ENCODE measurements at places on chromosomes 6 and 20.

GRCh38 chr20:22920898-22921297 lies 114.2 kb upstream of the SSTR4 start:
- DNase-seq: no peak

DNA sequence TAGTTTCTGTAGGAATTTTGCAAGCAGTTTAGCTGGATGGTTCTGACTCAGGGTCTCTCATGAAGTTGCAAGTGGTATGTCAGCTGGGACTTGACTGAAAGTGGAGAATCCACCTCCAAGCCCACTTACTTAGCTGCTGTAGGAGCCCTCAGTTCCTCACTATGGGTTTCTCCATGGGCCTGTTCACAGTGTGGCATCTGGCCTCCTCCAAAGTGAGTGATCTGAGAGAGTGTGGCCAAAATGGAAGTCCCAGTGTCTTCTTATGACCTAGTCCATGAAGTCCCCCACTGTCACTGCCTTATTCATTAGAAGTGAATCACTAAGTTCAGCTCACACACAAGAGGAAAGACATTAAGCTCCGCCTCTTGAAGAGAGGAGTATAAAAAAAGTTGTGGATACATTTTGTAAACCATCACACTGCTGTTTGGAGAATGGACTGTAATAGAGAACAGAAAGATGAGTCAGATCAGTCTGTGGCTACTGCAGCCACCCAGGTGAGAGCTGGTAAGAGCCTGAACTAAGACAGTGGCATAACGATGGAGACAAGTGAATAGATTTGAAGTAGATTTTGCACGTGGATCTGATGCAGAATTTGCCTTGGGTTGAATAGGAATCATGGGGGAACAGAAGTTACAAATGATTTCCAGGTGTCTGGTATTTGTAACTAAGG lies 4.9 kb upstream of the NELFCD start:
- DNase-seq: peak; percentile 47

GRCh38 chr20:45969712-45970634 lies 2.0 kb downstream of the ZNF335 start:
- peak; percentile 59 for DNase-seq

- peak; percentile 39 for DNase-seq
Observed at GRCh38 chr6:43383021-43383667, 13.7 kb upstream of the ZNF318 start.

DNA sequence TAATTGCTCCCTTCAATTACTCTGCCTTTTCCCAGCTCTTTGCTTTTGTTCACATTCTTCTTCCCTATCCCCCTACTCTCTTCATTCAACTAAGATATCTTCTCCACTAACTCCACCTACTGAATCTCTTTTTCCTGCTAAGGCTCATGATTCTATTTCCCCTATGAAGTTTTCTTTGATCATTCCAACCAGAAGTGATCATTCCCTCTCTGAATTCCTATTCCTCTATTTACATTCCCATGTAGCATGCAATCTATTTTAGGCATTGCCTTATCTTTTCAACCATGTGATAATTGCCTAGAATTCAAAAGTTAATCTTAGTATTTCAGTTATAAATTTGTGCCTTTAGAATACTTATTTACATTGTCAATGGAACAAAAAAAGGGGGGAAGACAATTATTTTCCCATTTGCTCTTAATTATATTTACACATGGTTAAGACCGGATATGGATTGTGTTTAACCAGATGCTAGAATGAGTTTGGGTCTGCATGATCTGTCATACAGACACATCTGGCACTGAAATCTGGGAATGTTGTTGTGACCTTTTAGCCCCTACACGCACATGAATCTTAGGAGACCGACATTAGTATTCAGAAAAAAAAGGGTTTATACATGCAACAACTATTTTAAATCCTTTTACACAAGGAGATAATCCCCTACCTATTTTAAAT lies 20.8 kb downstream of the MOXD1 start:
- DNase-seq: no peak

DNA sequence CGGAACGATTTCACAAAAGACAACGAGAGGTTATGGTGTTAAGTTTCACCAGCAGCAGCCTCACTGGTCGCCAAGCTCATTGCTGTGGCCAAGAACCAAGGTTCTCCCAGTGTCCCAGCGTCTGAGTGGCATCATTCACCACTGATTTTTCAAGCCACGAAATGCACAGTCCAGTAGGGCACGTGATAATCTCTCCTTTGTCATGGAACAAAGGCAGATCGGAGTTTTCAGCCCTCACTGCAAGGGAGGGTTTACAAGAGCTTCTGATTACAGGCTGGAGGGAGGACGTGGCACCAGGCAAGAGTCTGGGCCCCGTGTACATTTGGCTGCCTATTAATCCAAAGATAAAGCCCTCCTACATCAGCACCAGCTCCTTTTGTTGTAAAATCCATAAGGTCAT lies 2.0 kb downstream of the CD24 start:
- DNase-seq: peak; percentile 63

GRCh38 chr20:58511364-58511763 lies 3.8 kb downstream of the APCDD1L start:
- no peak for DNase-seq

- DNase-seq: no peak
Observed at GRCh38 chr20:57908704-57909630, 199.2 kb upstream of the PMEPA1 start.

- DNase-seq: no peak
Observed at GRCh38 chr6:89680150-89680549, 41.6 kb upstream of the LYRM2 start.

DNA sequence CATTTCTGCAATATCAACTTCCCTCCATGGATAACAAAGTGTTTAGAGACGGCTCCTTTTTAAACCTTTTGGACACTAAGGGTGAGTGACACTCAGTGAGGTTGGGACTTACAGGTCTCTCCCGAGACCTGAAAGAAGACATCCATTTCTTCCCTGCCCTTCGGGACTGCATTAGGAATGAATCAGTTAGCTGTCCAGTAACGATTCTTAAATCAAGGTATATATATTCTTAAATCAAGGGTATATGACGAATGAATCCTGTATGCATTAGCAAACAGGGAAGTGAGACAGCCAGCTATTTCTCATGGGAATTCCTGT lies 52.9 kb downstream of the EDN1 start:
- no peak for DNase-seq

GRCh38 chr6:130447374-130447773 lies 81.6 kb downstream of the TMEM200A start:
- DNase-seq: no peak

DNA sequence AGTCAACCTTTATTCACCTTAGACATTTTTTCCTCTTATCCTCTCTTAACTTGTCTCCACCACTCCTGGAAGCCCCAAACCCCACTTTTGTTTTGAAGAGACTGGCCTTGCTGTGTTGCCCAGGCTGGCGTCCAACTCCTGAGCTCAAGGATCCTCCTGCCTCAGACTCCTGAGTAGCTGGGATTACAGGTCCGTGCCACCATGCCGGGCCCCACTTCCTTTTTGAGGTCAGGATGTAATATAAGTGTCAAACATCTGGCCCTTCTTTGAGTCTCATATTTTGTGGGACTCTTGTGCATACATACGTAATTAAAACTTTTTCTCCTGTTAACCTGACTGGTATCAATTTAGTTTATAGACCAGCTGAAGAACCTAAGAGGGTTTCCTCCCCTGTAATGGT lies 1.4 kb upstream of the CDK19 start:
- DNase-seq: no peak

DNA sequence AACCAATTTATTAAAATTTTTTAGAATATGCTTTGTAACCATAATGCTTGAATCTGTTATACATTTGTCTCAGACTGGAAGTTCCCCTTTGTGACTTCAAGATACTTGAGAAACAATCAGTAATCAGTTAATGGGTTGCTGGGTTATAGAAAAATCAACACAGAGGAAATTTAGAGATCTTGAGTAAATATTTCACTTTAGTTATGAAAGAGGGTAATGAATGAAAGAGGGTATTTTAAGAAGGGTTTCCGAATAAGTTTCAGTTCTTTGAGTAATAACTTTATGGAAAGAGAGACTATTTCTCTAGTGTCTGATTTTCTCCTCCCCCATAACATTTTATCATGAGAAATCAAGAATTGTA lies 21.4 kb downstream of the ZFAND3 start:
- no peak for DNase-seq

- peak; percentile 43 for DNase-seq
Observed at GRCh38 chr6:166728884-166729530, 102.0 kb upstream of the RPS6KA2 start.

- no peak for DNase-seq
Observed at GRCh38 chr6:150018846-150019580, 6.3 kb downstream of the RAET1L start.

- no peak for DNase-seq
Observed at GRCh38 chr6:91181416-91181815, 594.5 kb upstream of the MAP3K7 start.

GRCh38 chr6:79468116-79468515 lies 69.1 kb downstream of the LCA5 start:
- DNase-seq: peak; percentile 76

DNA sequence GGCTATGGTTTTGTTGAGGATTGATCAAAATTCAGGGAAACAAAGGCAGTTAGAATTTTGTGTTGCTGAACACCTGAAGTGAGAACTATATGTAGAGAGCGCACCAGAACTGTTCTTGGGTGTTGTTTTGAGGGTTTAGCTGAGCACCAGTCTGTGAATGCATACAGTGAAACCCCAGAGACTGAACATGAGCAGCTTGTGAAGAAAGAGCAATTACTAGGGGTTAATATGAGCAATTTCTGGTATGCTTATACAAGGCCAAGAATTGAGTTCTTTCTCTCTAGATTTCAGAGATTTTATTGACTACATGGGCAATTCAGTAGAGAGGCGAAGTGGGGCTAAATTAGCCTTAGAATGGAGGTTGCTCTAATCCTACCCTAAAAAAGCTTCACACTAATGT lies 93.9 kb downstream of the CD2AP start:
- no peak for DNase-seq

- DNase-seq: no peak
Observed at GRCh38 chr6:72704979-72705378, 83.1 kb downstream of the KCNQ5 start.

GRCh38 chr20:62707276-62707920 lies 1.2 kb upstream of the NTSR1 start:
- DNase-seq: no peak

GRCh38 chr6:170075659-170076223 lies 215.1 kb downstream of the DLL1 start:
- no peak for DNase-seq

DNA sequence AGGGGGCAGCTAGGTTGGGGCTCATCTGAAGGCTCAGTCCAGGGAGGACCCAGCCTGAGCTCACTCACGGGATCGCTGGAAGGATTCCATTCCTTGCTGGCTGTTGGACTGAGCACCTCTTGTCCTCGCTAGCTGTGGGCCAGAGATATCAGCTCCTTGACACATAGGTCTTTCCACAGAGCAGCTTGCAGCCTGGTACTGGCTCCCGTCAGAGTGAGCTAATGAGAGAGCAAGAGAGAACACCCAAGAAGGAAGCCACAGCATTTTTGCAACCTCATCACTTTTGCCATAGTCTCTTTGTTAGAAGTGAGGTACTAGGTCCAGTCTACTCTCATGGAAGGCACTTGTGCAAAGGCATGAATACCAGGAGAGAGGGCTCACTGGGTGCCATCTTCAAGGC lies 179.9 kb downstream of the CDC5L start:
- no peak for DNase-seq

GRCh38 chr6:84691978-84692623 lies 72.3 kb downstream of the TBX18 start:
- DNase-seq: no peak

DNA sequence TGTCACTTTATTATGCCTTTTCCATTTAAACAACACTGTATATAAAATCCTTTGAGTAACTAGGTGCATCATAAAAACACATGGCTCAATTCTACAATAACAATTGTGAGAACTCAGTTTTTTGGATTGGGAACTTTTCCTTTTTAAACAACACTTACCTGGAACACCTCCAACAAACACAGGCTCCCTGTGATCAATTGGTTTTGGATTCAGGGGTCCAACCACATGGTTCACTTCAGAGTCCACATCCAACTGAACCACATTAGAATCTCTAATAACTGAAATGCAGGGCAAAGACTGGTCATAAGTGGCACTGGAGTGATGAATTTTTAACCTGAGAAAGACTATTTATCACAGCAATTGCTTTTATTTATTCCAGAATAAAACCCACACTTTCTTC lies 26.5 kb downstream of the FAM229B start:
- no peak for DNase-seq

- no peak for DNase-seq
Observed at GRCh38 chr6:79335133-79335674, 100.7 kb upstream of the HMGN3 start.

GRCh38 chr6:130035211-130035610 lies 16.8 kb downstream of the L3MBTL3 start:
- no peak for DNase-seq

DNA sequence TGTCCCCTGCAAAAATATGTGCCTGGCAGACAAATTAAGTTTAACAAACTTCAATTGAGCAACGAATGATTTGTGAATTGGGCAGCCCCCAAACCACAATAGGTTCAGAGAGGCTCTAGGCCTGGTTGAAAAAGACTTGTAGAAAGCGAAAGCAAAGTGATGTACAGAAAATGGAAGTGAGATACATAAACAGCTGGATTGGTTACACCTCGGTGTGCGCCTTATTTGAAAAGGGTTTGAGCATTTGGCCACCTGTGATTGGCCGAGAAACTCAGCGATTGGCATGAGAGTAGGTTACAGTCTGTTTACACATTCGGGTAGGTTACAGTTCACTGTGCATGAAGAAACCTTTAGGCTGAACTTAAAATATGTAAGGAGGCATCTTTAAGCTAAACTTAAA lies 136.9 kb downstream of the CD83 start:
- DNase-seq: no peak

DNA sequence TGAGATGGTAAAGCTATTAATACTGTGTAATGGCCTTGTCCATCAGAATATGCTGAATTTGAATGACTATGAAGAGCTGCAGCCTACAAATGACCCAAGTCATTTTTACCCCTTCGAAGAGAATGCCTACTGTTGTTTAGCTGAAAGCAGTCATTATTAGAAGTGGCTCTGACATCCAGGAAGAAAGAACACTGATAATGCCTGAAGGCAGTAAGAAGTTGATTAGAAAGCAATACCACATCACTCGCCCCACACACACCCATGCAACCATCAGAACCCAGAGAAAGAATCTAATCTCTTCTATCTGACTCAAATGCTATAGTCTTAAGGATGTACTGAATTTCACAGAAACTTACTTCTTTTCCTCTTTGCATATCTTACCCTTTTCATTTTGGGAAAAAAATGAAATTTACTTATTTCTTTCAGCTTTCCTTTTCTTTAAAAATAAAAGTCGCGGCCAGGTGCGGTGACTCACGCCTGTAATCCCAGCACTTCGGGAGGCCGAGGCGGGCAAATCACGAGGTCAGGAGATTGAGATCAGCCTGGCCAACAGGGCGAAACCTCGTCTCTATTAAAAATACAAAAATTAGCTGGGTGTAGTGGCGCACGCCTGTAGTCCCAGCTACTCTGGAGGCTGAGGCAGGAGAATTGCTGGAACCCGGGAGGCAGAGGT lies 61.0 kb downstream of the ARHGAP18 start:
- no peak for DNase-seq

Measured in kidney tubule cell (primary cell).